Stimulated activated naive B cell treated with anti-CD40 and anti-IgM and Interleukin-4, amounts not matched to agents 10 μg/mL and 1 μg/mL and 100 μg/mL, for 72 hours (primary cell): ENCODE measurements at places on chromosomes 12 and 14.
A peak's percentile ranks its signal among the peaks of the same experiment; 100 is the strongest.

DNA sequence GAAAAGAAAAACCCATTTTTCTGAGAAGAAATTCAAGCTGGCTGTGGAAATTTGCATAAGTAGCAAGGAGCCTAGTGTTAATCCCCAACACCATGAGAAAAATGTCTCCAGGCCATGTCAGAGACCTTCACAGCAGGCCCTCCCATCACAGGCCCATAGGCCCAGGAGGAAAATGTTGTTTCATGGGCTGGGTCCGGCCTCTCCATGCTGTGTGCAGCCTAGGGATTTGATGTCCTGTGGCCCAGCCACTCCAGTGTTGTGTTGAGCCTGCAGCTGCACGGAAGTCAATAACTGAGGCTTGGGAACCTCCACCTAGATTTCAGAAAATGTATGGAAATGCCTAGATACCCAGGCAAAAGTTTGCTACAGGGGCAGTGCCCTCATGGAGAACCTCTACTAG lies 432.2 kb downstream of the IPO8 start:
- no peaks in the 10 kb centered on the region for H3K4me1 ChIP-seq
- no peaks in the 10 kb centered on the region for H3K36me3 ChIP-seq
- no peaks in the 10 kb centered on the region for H3K27me3 ChIP-seq
- H3K27ac ChIP-seq: no peak overlapping the region

DNA sequence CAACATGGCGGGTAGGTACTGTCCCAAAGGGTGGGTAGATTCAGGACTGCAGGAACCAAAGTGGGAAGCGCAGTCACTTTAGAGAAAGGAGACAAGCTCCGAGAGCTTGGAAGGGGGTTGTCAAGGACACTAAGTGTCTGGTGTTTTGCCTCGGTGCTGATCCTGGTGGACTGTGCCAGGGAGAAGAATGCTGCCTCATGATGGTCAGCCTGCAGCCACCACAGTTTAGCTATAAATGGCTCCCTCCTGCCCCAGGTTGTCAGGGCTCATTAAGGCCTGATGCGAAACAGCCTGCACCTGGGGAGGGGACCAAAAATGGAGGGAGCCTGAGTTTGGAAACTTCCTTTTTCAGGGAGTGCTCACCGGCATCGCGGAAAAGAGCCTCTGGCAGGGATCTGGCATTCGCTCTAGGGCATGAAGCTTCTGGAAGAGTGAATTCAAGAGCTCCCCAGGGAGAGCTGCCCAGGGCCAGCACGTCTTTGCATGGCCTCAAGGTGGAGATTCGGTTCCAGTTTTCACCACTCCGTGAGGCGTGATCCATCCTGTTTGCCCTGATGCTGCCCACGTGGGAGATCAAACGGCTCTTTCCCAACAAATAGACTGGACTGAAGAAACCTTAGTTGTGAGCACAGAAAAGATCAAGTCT lies 164.0 kb downstream of the FOXN3 start:
- no peak for DNase-seq
- peak overlapping the region; percentile 62 for H3K27ac ChIP-seq
- peaks cover 62% of the 10 kb centered on the region for H3K36me3 ChIP-seq
- no peaks in the 10 kb centered on the region for H3K27me3 ChIP-seq
- no peak overlapping the region for H3K4me3 ChIP-seq

- H3K4me3 ChIP-seq: no peak overlapping the region
- no peaks in the 10 kb centered on the region for H3K27me3 ChIP-seq
- H3K36me3 ChIP-seq: peaks cover 18% of the 10 kb centered on the region
- DNase-seq: no peak
- peak overlapping the region; percentile 25 for H3K27ac ChIP-seq
These were observed 6.3 kb downstream of the RNF10 start for GRCh38 chr12:120540445-120540844.

DNA sequence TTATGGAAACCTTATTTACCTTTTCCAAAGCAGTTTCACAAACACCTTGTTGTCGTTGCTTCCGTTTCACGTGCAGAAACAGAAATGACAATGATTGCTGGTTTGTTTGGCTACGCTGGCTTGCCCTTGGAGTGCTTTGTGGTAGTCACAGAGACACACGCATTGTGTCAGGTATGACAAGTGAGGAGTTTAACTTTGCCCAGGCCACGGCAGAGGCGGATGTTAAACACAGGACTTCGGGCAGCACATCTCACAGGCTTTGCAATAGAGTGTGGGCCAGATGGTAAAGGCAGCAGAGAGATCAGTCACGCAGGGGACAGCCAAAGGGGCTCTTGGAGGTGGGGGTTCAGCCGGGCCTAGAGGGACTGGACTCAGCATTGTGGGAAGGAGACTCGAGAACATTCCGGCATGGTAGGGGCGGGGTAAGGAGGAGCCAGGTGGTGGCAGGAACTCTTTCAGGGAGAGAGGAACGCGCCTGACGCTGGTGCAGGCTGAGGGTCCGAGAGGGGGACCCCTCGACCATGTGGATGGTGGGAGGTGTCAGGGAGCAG lies 59.8 kb upstream of the KCNA1 start:
- H3K27ac ChIP-seq: no peak overlapping the region
- peaks cover 4% of the 10 kb centered on the region for H3K27me3 ChIP-seq
- H3K4me1 ChIP-seq: peaks cover 7% of the 10 kb centered on the region
- H3K4me3 ChIP-seq: no peak overlapping the region
- peaks cover 4% of the 10 kb centered on the region for H3K36me3 ChIP-seq

GRCh38 chr12:27207615-27208413 lies 36.3 kb upstream of the STK38L start:
- H3K4me1 ChIP-seq: peaks cover 39% of the 10 kb centered on the region
- peaks cover 13% of the 10 kb centered on the region for H3K36me3 ChIP-seq
- no peak overlapping the region for H3K4me3 ChIP-seq
- peak overlapping the region; percentile 87 for H3K27ac ChIP-seq
- peak; percentile 65 for DNase-seq

DNA sequence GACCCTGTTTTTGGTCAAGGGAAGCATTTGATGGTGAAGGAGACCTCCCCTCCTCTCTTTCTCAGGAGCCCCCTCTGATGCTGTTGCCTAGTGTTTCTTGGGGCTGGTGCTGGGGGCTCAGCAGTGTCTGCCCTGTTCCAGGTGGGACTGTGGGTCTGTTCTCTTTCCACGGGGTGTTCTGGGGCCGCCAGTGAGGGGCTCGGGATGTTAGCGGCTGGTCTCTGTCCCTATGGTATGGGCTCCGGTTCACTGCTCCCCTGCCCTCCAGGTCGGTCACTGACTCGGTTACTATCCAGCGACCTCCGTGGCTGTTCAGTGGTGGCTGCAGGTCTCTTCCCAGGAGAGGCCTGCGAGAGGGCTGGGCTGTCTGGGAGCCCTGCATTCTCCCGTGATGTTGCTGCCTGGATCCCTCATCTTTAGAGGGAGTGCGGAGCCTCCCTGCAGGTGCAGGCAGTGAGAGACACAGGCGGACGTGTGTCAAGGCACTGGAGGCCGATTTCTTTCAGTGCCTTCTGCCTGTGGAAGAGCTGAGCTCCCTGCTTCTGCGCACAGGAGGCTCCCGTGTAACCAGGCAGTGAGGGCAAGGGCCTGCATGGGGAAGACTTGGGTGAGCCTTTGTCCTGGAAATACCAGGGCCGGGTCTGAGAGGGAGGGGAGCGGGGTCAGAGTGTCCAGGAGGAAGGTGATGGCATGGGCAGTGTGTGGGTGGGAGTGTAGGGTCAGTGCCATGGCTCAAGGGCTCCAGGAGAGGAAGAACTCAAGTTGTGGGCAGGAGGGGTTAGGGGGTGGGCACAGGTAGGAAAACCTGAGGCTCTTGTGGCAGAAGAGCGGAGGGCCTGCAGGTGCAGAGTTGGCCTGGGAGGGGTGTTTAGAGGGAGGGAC lies 362.6 kb downstream of the TMEM121 start:
- no peak overlapping the region for H3K27ac ChIP-seq
- H3K4me3 ChIP-seq: peak overlapping the region; percentile 79
- no peak for DNase-seq
